ENCODE measurements at places on chromosomes 11 and 22.

GRCh38 chr11:57222239-57222638 is 14.8 kb downstream of the APLNR start:
- no peak for DNase-seq

DNA sequence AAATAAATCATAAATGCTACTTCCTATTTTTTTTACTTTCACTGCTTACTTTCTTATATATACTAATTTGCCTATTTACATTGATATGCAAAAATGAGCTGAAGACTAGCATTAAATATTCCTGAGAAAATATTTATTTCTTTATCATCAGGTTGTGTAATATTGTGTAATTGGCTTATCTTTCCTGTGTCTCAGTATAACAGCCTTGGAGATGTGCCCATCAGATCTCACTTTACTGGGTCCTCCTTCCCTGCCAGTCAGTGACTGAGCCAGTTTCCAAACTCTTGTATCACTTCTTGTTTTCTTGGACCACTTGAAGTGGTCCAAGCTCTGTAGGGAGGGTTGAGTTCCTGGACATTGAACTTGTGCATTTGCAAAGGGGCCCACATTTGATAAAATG is 900.0 kb downstream of the LUZP2 start:
- no peak for DNase-seq

- no peak for DNase-seq
Observed at GRCh38 chr11:66971488-66971887, 3.6 kb upstream of the C11orf86 start.

DNA sequence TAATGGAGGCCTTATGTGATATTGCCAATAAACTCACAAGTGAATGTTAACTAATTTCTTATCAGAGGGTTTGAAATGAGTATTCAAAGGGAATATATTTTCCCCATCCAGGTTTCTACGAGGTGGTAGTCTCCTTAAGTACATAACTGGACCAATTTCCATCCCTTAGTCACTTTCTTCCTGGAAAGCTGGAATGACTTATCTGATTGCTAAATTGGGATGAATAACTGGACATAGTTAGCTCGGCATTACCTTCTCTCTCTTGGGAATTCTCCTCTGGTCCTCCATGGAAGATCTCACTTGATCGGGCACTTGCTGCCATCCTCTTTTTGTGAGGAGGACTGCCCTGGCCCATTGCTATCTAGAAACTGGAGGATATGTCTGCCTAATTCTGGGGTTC is 109.1 kb downstream of the TRPC6 start:
- DNase-seq, result no peak

DNA sequence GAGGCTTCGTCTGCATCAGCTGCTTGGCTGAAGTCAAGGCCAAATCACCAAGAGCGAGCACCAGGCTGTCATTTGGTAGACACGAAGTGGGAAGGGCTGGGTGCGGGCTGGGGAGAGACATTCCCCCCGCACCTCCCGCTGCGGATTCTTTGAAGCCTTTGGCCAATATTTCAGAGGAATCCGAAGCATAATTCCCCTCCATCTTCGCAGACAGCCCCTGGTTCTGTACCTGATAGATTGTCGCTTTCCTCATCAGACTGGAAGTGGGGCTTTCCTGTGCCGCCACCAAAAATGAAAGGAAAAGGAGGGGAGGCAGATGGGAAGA is 15.3 kb downstream of the BLID start:
- DNase-seq, result no peak

GRCh38 chr22:44489817-44490216 is 8.2 kb downstream of the RTL6 start:
- DNase-seq, result no peak

DNA sequence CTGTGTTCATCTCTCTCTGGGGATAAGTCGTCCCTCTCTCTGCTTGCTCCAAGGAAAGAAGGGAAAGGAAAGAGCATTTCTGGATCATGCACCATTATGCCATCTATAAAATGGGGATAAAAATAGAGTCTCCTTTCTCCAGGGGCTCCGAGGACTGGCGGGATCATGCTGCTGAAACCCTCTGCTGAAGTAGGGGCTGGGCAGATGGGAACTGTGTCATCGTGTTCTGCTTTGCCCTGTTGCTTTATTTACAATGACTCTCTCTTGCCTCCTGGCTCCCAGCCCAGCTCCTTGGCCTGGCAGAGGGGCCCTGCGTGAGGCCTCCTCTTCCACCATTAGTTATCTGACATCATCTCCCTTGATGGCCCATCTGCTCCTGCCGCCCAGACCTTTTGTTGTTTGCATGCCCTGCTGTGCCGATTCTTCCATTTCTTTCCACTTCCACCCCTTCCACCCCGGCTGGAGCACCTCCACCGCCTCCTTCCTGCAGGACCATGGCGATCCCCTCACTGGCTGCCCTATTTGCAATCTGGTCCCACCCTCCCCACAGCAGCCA is 200.9 kb downstream of the MYO18B start:
- DNase-seq, result no peak

- peak; percentile 66 for DNase-seq
Observed at GRCh38 chr11:1749395-1750351, 722 bp downstream of the IFITM10 start.

DNA sequence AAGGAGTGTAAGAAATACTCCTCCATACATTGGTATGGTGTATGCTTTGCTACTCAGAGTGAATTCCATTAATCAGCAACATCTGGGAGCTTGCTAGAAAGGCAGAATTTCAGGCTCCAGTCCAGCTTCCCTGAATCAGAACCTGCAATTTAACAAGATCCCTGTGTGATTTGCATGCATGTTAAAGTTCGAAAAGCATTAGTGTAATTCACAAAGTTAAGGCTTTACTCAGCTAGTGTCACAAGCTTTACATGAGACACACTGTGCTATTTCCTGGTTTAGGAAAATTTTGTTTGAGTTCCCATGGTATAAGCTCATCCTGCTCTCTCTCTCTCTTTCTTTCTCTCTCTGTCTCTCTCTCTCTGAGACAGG is 37.0 kb upstream of the HEPHL1 start:
- DNase-seq, result no peak

- no peak for DNase-seq
Observed at GRCh38 chr11:107653076-107653475, 58.8 kb downstream of the SLN start.

GRCh38 chr22:24039046-24039445 is 27.9 kb downstream of the CABIN1 start:
- no peak for DNase-seq

GRCh38 chr22:37744589-37744988 is 47.7 kb downstream of the TRIOBP start:
- DNase-seq, result no peak

- DNase-seq, result peak; percentile 14
Observed at GRCh38 chr11:69210310-69211035, 54.7 kb downstream of the SMIM38 start.

- DNase-seq, result no peak
Observed at GRCh38 chr22:35611891-35612576, 5.1 kb downstream of the MB start.

DNA sequence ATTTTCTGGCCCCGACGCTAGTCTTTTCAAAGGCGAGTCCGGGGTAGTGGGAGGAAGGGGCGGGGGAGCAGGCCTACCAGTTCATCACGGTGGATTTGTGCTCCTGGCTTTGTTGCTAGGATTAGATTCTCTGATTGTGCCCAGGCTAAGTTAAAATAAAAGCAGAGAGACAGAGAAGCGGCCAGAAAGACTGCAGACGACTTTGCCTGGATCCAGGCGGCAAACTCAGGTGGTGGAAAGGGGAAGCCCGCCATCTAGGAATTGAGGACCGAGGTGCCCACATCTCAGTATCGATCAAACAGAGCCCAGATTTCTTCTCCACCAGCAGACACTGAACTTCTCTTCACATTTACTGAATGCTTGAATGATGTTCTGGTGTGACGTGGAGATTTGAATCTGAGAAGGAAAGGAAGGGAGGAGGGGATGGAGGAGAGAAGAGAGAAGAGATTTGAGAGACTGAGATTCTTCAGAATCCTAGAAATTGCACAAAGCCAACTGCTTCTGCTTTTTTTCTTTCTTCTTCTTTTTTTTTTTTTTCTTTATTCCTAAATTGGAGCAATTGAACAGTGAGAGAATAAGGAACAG is 2.7 kb downstream of the FAT3 start:
- no peak for DNase-seq

DNA sequence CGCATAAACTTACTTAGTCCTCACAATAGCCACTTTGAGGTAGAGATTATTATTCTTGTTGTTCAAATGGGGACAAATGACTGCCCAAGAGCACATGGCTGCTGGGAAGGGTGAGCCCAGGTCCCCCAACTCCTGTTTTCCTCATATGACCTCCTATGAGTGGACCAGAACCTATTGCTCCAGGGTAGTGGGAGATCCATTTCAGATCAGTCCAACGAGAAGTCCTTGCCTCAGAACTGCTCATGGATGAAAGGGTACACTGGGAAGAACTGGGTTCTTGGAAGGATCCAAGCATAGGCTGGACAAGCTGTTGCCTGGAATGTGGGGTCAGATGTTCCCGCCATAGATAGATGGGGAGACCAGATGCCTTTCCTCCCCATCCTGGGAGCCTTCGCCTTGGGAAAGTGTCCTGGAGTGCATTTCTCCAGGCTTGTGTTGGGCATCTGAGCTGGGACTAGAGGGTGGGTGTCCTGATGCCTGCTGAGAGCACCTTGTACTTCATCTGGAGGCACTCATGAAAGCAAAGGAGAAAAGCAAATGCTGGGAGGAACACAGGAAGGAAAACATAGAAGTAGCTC is 146.3 kb upstream of the B3GAT1 start:
- DNase-seq, result no peak

GRCh38 chr22:40263191-40263590 is 83.1 kb upstream of the ADSL start:
- DNase-seq, result no peak

DNA sequence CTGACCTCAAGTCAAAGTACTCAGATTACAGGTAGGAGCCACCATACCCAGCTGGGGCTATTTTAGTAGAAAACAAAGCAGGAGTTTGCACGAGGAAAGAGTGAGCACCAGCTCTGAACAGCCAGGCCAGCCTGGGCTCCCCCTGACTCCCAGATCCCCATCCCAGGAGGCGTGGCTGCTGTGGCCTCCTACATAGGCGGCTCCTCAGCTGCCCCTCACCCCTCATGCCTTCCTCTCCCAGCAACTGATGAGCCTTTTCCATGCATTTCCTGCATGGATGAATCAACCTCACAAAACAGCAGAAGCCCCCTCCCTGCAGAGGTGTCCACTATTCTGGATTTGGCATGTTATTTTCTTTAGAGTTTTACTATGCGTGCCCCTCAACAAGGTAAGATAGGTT is 10.5 kb upstream of the FLRT1 start:
- no peak for DNase-seq

GRCh38 chr11:76559346-76559745 is 111.2 kb downstream of the LRRC32 start:
- no peak for DNase-seq

DNA sequence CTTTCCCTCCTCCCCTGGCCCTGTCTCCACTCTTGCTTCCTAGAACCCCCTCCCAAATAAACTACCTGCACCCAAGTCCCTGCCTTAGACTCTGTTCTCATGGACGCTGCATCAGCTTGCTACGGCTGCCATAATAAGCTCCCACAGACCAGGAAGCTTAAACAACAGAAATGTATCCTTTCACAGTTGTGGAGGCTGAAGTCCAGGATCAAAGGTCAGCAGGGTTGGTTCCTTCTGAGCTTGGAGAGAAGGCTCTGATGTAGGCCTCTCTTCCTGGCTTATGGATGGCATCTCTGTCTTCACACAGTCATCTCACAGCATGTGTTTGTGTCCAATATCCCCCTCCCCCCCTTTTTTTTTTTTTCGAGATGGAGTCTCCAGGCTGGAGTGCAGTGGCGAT is 23.4 kb downstream of the CBX7 start:
- no peak for DNase-seq

DNA sequence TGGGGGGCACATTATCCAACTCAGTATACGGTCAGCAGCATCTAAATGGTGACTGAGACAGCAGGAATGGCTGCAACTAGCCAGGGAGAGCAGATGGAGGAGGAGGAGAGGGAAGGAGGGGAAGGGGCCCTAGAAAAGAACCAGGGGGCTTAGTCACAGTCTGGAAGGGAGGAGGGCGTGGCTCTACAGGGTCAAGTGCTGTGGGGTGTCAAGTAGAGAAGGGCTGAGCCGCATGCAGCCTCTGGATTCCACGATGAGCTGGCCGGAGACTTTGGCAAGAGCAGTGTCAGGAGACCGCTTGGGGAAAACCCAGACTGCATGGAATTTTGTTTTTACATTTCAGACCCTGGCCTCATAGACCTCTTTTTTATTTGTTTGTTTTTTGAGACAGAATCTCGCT is 25.8 kb upstream of the PPFIA1 start:
- peak; percentile 91 for DNase-seq

DNA sequence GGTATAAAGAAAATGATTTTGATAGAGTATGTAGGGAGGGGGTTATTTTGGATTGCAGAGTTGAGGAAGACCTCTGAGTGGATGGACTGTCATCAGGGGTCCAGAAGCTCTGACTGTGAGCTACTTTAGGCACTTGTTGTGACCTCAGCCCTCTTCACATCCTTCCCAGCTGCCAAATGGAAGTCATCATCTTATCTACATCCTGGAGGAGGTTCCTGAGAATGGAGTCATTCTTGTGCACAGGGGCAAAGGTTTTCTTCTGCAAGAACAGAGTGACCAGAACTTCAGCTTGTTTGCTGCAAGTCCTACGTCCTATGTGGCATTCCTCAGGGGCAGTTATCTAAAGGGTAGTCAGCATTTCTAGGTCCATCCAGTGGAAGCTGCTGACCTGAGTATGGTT is 393.8 kb downstream of the AASDHPPT start:
- no peak for DNase-seq

DNA sequence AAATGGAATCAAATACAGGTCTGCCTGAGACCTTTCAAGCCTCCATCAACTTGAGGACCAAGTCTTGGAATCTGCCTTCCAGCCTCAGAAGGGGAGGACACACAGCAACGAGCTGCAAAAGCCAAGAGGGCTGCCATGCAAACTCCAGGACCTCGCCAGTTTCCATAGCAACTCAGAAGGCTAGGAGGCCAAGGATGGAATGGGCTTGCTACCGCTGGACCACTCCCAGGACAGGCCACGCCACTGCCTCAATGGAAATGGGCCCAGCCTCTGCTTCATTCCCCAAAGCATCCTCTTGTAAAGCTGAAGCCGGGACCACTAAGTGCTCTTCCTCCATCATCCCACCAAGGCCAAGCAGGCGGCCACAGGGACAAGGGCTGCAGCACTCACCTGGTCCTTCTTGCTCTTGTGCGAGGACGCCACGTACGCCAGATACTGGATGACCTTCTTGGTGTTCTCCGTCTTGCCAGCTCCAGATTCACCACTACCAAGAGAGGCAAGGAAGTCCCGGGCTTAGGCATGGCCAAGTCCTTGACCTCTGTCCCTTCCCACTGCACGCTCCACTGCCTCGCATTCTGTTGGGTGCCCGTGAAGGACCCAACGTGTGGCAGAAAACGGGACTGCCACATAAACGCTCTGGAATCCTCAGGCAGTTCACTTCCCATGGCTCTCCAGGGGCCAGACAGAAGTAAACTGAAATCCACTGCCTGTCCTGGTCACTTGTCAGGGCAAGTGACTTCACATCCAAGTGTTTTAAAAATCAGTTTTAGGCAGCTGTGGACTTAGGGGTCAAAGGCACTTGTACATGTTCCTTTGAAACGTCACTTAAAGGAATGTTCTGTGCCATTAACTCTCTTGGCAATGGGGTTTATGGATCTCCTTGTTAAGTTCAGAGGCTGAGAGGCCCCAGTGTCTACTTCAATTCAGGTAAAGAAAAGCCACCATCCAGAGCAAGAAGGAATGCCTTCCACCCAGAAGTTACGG is 61.3 kb downstream of the MYH9 start:
- DNase-seq, result peak; percentile 70

GRCh38 chr11:2389377-2390026 is 11.0 kb upstream of the TSSC4 start:
- no peak for DNase-seq

Data from kidney tubule cell (primary cell).